Cardiac muscle cell (in vitro differentiated cells and primary cell): ENCODE measurements at places on chromosomes 12 and 14. TPM values are rescaled to one million over a fixed set of nuclear protein-coding genes. Genes with fewer than 3 reads are reported as not detected.

DAO gene
- total RNA-seq, result not detected in 2 replicates

ERBB3 gene
- 22.0 and 26.6 TPM in 2 replicates for total RNA-seq

FGD4 gene
- total RNA-seq, result 3.8 and 7.3 TPM in 2 replicates

DNA sequence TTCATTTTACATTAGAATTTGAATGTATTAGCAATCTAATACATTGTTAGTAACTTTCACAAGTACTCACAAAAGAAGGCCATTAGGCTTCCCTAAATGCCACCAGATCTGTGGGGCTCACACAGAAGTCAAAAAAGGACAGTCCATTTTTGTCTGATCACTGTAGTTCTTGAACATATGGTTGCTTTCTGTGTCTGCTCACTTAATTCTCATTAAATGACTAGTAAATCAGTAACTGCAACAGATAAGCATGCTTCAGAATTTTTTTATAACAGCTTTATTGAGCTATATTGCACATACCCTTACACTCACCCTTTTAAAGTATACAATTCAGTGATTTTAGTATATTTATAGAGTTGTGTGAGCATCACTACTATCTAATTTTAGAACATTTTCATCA is 71.4 kb downstream of the DENND5B start:
- no peaks in the 10 kb centered on the region for H3K27me3 ChIP-seq
- H3K4me1 ChIP-seq, result peaks cover 53% of the 10 kb centered on the region
- DNase-seq, result no peak
- H3K27ac ChIP-seq, result peak overlapping the region; percentile 96

GRCh38 chr14:69625299-69626131 is 14.1 kb downstream of the SUSD6 start:
- H3K27me3 ChIP-seq, result no peaks in the 10 kb centered on the region
- DNase-seq, result no peak
- H3K27ac ChIP-seq, result no peak overlapping the region
- peaks cover 38% of the 10 kb centered on the region for H3K4me1 ChIP-seq
- H3K4me3 ChIP-seq, result no peak overlapping the region
- H3K36me3 ChIP-seq, result no peaks in the 10 kb centered on the region

SLC6A12 gene
- 0.33 and 0.63 TPM in 2 replicates for total RNA-seq

DDIT3 gene
- total RNA-seq, result 30.2 and 44.2 TPM in 2 replicates

FICD gene
- total RNA-seq, result 3.5 and 4.3 TPM in 2 replicates

GRCh38 chr12:32183650-32184049 is 77.0 kb downstream of the BICD1 start:
- H3K4me3 ChIP-seq, result no peak overlapping the region
- H3K4me1 ChIP-seq, result peaks cover 9% of the 10 kb centered on the region
- no peaks in the 10 kb centered on the region for H3K36me3 ChIP-seq

GRCh38 chr12:9718968-9719367 is 13.9 kb downstream of the CLECL1 start:
- no peak overlapping the region for H3K4me3 ChIP-seq
- no peak overlapping the region for H3K27ac ChIP-seq
- DNase-seq, result no peak
- no peaks in the 10 kb centered on the region for H3K27me3 ChIP-seq

DNA sequence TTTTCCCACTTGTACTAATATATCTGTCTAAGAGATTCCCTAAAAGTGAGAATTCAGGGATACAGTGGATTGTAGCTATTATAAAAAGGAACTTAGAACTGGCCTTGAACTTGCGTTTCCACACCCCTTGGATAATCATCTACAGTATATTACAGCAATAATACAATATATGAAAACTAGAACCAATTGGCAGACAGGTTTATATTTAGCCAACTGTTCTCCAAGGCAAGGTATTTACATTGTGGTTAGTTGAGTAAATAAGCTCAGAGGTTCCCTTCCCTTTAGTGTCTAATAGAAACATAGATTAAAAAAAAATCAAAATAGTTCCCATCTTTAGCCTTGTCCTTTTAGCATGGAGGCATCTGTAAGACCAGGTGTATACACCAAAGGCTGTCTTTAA is 42.1 kb downstream of the LIMA1 start:
- H3K4me1 ChIP-seq, result peaks cover 12% of the 10 kb centered on the region
- no peak overlapping the region for H3K4me3 ChIP-seq
- peak overlapping the region; percentile 70 for H3K27ac ChIP-seq
- no peaks in the 10 kb centered on the region for H3K27me3 ChIP-seq

CMTM5 gene
- 0.21 and 0.49 TPM in 2 replicates for total RNA-seq

SOX5 gene
- total RNA-seq, result 11.9 and 29.4 TPM in 2 replicates

- H3K27me3 ChIP-seq, result no peaks in the 10 kb centered on the region
- H3K4me1 ChIP-seq, result no peaks in the 10 kb centered on the region
- H3K27ac ChIP-seq, result no peak overlapping the region
- H3K36me3 ChIP-seq, result no peaks in the 10 kb centered on the region
- DNase-seq, result no peak
- H3K4me3 ChIP-seq, result no peak overlapping the region
Measured at GRCh38 chr12:51763743-51764142, 84.8 kb downstream of the FIGNL2 start.

GRCh38 chr14:89417465-89418225 is 612 bp upstream of the FOXN3 start:
- H3K36me3 ChIP-seq, result no peaks in the 10 kb centered on the region
- H3K4me1 ChIP-seq, result peaks cover 16% of the 10 kb centered on the region
- peak overlapping the region; percentile 92 for H3K27ac ChIP-seq
- no peaks in the 10 kb centered on the region for H3K27me3 ChIP-seq

DNA sequence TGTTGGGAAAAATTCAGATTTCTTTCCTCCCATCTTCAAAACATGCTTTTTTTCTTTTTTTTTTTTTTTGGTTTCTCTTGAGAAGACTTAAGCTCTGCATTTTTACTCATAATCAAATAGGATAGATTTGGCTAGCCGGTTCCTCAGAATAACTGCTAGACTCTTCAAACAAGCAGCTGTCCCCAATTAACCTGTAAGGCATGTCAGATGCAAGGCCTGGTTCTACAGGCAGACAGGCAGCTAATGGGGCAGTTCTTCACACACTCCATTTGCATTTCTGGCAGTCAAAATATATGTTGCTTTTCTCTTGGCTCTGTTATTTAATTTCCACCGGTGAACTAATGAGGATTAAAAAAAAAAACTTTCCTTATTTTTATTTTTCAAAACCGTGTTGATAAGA is 228.0 kb upstream of the ATP2B1 start:
- H3K27ac ChIP-seq, result no peak overlapping the region
- H3K4me3 ChIP-seq, result no peak overlapping the region
- no peak for DNase-seq
- H3K4me1 ChIP-seq, result no peaks in the 10 kb centered on the region
- no peaks in the 10 kb centered on the region for H3K27me3 ChIP-seq

GRCh38 chr12:19647806-19648556 is 208.7 kb downstream of the AEBP2 start:
- no peak for DNase-seq
- no peak overlapping the region for H3K4me3 ChIP-seq
- no peaks in the 10 kb centered on the region for H3K27me3 ChIP-seq
- no peaks in the 10 kb centered on the region for H3K36me3 ChIP-seq
- H3K27ac ChIP-seq, result no peak overlapping the region

GRCh38 chr14:99423434-99423833 is 57.2 kb downstream of the SETD3 start:
- no peak overlapping the region for H3K4me3 ChIP-seq
- H3K27me3 ChIP-seq, result no peaks in the 10 kb centered on the region

DNA sequence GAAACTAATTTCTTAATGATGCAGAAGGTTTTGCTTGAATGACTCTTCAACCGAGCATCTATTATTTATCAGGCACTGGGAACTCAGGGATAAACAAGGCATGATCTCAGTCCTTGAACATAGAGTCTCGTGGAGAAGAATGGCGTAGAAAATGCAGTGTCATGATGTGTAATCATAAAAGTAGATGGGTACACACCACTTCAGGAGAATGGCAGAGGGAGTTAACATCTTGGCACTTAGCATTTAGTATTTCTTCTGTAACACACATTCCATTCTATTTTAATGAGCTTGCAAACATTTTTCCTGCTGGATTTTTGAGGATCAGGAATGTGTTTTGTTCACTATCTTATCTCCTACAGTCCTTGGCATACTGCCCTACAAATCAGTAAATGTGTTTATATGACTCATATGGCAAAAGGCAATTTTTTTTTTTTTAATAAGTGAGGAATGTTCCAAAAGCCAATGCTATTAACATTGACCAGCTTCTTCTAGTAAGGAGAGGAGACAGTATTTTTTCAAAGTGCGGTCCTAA is 3.8 kb downstream of the TXNRD1 start:
- H3K27me3 ChIP-seq, result no peaks in the 10 kb centered on the region
- H3K36me3 ChIP-seq, result no peaks in the 10 kb centered on the region
- H3K4me1 ChIP-seq, result peaks cover 4% of the 10 kb centered on the region
- peak; percentile 99 for DNase-seq
- no peak overlapping the region for H3K4me3 ChIP-seq
- H3K27ac ChIP-seq, result peak overlapping the region; percentile 65

SLCO1B3 gene
- total RNA-seq, result not detected in 2 replicates

IL23A gene
- total RNA-seq, result 0.63 TPM in 1 of 2 replicates, not detected in the other

DNA sequence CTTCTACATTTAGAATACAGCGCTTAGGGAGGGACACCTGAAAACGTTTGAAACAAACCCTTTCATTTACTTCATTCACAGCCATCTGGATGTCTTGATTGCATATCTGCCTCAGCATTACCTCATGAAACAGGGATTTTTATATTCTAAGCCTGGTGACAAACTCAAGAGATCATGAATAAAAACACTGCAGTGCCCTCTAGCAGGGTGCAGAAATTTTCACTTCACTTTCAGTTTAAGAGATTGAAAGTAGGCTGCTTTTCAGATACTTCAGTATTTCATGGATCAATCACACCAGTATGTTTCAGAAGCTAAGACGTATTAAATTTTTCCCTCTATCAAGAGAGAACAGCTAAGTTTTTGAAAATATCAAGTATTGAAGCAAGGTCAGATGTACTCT is 467.8 kb downstream of the MDGA2 start:
- no peak overlapping the region for H3K27ac ChIP-seq
- no peak for DNase-seq
- no peaks in the 10 kb centered on the region for H3K4me1 ChIP-seq
- no peaks in the 10 kb centered on the region for H3K36me3 ChIP-seq
- H3K27me3 ChIP-seq, result no peaks in the 10 kb centered on the region
- H3K4me3 ChIP-seq, result no peak overlapping the region

GRCh38 chr14:54529811-54530210 is 20.1 kb downstream of the CGRRF1 start:
- no peaks in the 10 kb centered on the region for H3K27me3 ChIP-seq
- peaks cover 9% of the 10 kb centered on the region for H3K36me3 ChIP-seq
- no peak for DNase-seq
- H3K27ac ChIP-seq, result no peak overlapping the region

DNA sequence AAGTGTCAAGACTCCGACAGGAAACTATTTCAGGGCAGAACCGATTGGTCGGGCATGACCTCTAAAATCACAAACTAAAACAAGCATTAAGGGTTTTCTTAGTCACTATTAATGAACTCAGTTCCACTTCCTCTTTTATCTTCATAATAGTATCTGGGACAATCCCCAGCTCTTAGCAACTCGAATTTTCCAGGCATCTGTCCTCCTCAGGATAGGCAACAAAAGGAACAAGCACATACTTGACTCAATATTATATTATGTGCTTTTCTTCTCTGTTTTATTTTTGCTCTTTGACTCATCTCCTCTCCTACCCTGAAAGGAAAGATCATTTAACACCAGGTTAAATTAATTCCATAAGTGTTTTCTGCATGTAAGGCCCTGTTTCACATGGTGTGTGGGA is 638.3 kb upstream of the TBX3 start:
- no peak overlapping the region for H3K27ac ChIP-seq
- no peaks in the 10 kb centered on the region for H3K27me3 ChIP-seq
- H3K4me1 ChIP-seq, result no peaks in the 10 kb centered on the region
- peak; percentile 31 for DNase-seq
- no peaks in the 10 kb centered on the region for H3K36me3 ChIP-seq

DNA sequence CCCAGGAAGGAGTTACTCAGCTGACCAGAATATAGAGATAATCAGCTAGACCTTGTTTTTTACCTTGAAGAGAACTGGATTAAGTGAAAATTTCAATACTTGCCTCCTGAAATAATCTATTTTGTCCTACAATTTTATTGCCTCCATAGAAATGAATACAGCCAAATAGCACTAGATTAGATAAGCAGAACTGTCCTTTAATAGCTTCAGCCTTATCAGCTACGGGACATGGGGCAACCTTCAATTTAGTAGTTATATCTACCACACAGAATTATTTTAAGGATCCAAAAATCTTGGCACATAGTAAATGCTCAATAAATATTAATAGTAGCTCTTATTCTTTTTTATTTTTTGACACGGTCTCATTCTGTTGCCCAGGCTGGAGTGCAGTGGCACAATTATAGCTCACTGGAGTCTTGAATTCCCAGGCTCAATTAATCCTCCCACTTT is 67.2 kb upstream of the PLEKHG3 start:
- no peak overlapping the region for H3K27ac ChIP-seq
- no peak for DNase-seq
- H3K27me3 ChIP-seq, result no peaks in the 10 kb centered on the region

DNA sequence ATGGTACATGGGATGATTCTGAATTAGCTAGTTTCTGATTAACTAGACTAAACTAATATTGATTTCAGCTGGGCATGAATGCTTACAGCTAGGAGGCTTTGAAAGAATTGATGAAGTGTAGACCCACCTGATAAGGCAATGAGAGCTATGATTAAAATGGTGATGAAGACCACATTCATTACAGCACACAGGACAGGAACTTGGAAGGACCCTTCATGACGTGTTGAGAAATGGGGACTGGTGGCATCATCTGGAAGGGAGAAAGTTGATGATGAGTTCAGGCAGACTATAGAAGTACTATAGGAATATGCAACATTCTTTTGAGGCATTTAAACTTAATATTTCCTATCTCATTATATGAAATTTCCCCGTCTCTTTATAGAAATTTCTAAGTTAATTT is 4.5 kb downstream of the CD69 start:
- no peaks in the 10 kb centered on the region for H3K27me3 ChIP-seq
- no peaks in the 10 kb centered on the region for H3K4me1 ChIP-seq
- no peak for DNase-seq

- no peaks in the 10 kb centered on the region for H3K36me3 ChIP-seq
- no peak overlapping the region for H3K4me3 ChIP-seq
- no peaks in the 10 kb centered on the region for H3K4me1 ChIP-seq
- no peak overlapping the region for H3K27ac ChIP-seq
- no peak for DNase-seq
Measured at GRCh38 chr14:100103250-100104005, 38.2 kb downstream of the EVL start.

DNA sequence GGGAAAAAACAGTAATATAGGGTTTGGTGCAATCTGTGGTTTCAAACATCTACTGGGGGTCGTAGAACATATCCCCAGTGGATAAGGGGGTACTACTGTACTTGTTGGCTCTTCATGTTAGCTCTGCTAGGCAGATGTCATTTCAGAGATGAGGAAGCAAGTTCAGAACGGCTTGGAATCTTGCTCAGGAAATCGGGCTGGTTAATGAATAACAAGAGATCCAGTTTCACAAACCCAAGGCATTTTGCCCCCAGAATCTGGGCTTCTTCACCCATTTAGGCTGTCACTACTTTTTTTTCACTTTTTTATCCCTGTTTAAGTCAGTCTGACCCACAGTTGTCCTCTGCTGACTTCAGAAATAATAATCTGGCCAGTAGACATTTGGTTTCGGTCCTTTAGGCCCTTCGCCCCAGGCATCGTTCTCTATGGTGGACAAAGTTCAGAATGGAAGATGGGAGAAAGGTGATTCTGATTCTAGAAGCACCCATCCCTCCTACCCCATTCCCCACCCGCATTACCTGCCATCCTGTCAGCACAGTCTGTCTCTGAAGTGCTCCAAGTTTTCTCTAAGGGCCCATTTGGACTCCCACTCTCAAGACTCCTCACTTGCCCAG is 4.5 kb downstream of the SUOX start:
- H3K4me3 ChIP-seq, result no peak overlapping the region
- DNase-seq, result no peak
- H3K27me3 ChIP-seq, result no peaks in the 10 kb centered on the region

MIPOL1 gene
- total RNA-seq, result 7.2 and 8.4 TPM in 2 replicates
